Spinal cord (tissue), 10 donors: ENCODE measurements at places on chromosomes 1 and 21.

DNA sequence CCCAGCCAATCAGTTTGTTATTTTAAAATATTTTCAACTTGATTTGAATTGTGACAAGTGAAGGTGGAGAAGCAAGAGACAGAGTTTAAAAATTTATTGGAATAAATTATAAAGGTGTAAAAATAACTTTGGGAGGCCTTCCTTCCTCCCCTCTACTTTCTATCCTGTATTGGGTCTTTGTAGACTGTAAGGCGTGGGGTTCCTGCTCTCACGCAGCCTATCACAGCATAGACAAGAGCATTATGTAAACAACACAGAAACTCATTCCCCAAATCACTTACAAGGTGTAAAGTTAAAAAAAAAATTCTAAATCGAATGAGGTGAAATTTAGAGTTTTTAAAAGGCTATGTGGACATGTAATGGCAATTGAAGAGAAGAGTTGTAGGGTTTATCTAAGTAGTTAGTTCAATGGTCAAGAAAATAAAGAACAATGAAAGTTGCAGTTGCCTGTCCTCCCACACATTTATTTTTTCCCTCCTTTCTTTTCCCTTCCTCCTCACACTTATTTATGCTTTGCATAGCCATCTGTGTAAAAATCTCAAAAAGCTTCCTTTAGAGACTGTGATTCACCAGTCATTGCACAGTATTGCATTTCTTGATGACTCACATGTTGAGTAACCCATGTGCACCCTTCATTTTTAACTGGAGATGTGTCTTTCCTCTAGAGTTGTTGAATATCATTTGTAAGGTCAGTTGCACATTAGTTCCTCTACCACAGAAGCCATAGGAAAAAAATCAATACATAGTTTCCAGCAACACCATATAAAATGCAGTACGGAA is 242.2 kb downstream of the PTPRC start:
- DNase-seq = no peak

GRCh38 chr1:68675336-68675735 is 178.5 kb upstream of the DEPDC1 start:
- DNase-seq = no peak

DNA sequence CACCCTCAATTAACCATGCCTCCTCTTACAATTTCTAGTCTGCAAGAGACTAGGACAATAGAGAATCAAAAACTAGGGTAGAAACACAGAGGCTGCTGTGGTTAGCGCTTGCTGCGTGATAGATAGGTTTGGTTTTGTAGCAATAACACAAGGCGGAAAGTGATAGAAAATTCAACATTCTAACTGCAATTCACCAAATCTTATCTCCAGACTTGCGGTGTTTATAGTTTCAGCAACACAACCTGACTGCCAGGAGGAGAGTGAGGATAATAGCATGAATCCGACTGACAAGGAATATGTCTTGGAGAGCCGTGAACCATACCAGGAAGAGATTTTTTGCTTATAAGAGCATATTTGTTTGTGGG is 30.7 kb upstream of the IFNAR2 start:
- peak; percentile 9 for DNase-seq

DNA sequence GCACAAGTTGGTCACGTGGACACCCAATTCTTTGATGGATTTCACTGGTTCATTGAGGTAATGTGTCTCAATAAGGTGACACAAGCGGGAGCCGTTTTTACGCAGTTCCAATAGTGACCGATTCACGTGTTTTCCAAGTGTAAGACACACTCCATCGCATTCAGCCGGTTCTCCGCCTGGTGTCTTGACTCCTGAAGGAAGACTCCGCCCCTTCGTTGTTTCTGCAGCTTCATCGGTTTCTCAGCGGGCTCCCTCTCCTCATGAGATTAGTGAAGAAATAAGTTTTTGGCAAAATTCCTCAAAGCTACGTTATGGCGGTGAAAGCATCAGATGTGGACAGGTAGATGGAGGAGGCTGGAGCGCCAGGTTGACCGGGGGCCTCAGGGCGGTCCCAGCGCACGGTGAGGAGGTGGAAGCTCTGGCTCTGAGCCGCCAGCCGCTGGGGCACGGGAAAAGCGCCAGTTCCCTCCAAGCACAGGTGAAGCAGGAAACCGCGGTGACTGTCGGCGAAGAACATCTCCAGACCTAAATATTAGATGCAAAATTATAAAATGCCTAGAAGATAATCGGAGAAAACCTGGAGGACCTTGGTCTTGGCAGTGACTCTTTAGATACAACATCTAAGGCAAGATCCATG is 21.0 kb downstream of the CD2 start:
- no peak for DNase-seq

DNA sequence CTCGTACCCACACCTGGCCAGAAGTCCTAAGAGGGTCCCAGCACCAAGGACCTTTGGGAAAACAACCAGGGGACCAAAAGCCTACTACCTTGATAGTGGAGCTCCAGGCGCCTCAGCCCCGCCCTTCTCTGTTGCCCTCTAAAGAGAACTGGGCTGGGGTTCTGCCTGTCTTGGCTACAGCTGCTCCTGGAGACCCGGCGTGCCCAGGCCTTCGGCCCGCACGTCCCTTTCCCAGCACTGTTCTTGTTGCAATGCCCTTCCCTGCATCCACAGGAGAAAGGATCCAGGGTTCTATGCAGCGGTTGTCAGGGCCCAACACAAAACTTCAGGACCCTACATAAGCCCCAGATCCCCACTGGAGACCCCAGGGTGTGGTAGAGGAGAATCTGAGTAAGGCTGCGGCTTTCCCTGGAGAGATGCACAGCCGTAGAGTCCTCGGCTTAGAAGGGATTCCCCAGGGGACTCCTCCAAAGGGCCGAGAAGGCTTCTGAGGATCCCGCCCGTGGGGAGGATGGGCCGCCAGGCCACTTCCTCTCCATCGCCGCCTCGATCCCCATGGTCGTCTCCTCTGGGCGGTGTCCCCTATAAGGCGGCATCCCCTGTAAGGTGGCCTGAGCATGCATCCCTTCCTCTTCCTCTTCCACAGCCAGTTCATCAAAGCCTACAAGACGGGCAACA is 12.0 kb downstream of the SLC66A1 start:
- no peak for DNase-seq

DNA sequence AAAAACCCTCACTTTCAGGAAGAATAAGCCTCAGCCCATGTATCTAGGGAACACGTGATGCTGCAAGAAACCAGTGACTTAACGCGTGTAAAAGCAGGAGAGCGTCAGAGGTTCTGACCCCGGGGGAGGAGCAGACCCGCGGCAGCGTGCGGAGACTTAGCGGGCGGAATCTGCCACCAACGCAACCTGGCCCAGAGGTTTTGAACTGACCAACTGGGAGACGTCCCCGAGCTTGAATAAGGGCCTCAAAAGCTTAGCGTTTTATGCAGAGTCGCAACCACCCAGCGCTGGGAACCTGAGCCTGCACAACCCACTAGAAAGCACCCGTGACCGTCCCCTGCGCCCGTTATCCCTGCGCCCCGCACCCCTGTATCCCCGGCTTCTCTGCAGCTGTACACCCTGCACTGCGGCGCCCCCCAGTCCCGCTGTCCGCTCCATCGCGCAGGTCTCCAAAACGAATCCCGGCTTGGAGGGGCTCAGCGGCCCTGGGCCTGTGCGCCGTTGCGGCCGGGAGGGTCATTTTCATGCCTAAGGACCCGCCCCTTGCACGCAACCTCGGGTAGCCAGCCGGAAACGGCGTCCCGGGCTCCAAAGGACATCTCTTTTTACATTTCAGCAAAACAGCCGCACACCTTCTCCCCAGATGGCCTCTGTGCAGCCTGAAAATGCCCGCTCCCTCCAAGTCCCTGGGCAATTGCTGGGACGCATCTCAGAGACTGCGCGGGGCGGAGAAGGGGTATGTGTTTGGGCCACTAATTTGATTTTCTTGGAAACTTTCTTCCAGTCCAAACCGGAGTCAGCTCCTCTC is 29.4 kb upstream of the TRIM17 start:
- DNase-seq = no peak

- DNase-seq = no peak
Observed at GRCh38 chr21:45887788-45888187, 93.8 kb upstream of the COL6A1 start.

DNA sequence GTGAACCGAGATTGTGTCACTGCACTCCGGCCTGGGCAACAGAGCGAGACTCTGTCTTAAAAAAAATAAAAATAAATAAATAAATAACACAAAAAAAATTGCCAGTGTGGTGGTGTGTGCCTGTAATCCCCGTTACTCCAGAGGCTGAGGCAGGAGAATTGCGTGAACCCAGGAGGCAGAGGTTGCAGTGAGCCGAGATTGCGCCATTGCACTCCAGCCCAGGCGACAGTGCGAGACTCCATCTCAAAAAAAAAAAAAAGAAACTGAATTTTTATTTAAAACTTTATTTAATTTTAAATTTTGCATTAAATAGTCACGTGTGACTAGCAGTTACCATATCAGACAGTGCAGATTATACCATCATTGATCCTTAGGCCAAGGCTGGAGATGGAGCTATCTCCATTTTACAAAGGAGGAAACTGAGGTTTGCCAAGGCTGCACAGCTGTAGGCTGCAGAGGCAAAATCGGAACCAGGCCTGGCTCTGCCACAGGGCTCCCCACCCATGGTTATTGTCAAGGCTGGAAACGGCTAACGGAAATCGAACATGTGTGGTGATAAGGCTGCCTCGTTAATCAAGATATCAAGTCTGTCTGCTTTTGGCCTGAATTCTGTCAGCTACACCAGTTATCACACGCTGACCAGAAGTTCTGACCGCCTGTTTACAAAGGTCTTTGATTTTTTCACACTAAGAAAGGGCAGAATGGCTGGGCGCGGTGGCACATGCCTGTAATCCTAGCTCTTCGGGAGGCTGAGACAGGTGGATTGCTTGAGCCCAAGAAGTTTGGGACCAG is 20.5 kb downstream of the HSPG2 start:
- DNase-seq = no peak

GRCh38 chr1:20028726-20029125 is 41.3 kb upstream of the PLA2G5 start:
- no peak for DNase-seq

DNA sequence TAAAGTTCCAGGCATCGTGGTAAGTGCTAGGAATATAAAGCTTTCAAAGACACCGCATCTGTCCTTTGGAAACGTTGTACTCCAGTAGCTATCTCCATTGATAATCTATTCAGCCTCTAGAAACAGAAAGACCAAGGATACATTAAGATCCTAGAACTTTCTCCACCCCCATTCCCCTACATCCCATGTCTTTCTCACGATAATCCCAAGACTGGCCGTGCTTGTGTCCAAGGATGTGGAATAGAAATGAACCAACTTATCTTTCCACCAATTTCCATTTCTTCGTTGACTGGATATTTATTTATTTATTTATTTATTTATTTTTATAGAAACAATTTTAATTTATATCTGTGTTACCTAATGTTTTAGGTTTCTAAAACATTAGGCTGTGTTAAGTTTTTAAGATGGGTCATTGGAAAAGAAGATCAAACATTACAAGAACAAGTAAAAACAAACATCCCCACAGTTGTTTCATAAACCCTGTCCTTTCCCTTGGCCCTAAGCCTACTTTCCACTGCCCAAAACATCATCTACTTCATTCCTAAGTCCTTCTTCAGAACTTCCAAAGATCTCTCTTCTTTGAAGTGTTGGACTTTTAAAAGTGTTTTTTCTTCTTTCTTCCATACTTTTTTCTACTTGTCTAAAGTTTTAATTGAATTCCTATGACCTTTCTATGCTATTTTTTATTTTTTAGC is 39.7 kb downstream of the LRRC8C start:
- no peak for DNase-seq
